Umbilical cord (tissue), 2 donors: ENCODE measurements at places on chromosomes 1 and 21.

DNA sequence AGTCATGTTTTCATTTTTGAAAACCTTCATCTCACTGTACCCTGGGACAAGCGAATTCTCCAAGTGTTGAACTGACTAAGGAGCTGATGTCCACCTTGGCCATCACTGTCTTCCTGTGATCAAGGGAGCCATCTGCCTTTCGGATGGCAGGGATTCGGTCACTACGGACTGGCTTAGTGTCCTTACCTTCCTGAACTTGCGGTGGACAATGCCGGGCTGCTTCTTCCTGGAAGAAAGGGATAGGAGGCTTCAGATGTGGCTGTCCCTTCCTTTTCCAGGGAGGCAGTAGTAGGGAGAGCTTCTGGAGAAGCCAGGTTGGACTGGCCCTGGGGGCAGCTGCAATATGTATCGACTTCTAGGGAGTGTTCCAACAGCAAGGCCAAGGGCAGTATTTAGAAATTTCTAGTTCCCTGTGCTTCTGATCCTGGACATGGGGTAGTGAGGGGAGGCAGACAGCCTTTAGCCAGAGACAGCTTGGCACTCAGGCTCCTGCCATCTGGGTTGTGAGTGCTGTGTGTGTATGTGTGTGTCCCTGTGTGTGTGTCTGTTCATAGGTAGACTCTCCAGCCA lies 114.6 kb downstream of the IER5 start:
- no peak for DNase-seq

DNA sequence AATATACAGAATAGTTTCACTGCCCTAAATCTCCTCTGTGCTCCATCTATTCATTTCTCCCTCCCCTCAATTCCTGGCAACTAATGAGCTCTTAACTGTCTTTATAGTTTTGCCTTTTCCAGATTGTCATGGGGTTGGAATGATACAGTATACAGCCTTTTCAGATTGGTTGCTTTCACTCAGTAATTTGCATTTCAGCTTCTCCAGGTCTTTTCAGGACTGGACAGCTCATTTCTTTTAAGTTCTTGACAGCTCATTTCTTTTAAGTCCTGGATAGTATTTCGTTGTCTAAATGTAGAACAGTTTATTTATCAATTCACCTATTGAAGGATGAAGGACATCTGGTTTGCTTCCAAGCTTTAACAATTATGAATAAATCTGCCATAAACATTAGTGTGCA lies 22.6 kb downstream of the KRTAP21-3 start:
- DNase-seq, result no peak

DNA sequence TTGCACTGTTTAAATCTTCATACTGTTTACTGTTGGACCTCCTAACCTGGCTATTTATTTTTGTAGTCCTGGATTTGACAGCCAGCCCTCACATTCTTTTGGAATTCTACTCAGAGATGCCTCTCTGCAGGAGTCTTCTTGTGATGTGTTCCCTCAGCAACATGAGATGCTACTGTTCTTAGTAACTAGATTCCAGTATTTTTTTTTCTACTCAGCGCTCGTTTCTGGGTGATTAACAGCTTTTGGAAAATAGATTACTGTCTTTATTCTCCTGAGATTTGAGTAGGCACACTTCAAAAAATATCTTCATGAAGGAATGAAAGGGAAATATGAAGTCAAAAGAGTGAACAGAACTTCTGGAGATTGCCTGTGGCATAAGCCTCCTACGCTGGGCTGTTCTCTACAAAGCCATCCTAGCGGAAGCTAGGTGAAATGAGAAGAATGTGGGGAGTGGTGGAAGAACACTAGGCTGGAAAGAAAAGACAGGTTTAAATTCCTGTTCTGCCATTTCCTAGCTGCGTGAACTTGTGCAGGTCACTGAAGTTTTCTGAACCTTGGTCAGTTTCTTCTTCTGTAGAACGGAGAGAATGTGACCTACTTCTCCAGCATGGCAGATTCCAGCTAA lies 75.9 kb downstream of the LRRC8C start:
- DNase-seq, result no peak

DNA sequence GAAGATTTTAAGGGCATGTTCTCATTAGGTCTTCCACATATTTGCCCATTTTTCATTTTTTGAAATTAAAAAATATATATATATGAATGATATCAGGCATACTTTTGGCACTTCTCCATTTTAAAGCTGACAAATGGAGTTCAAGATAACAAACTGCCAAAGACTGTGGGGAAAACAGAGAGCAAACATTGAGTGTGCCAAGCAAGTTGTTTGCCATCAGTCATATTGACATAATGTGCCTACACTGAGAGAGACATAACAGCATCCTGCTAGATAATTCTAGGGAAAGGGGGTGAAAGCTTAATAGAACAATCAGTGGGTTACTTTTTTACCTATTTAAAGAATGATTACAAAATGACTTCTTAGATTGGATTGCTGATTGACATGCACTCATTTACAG lies 529.4 kb upstream of the CXADR start:
- no peak for DNase-seq

- DNase-seq, result peak; percentile 75
These were observed 53.8 kb downstream of the STUM start for GRCh38 chr1:226602186-226603021.
